ENCODE measurements at places on chromosomes 1 and 21.

DNA sequence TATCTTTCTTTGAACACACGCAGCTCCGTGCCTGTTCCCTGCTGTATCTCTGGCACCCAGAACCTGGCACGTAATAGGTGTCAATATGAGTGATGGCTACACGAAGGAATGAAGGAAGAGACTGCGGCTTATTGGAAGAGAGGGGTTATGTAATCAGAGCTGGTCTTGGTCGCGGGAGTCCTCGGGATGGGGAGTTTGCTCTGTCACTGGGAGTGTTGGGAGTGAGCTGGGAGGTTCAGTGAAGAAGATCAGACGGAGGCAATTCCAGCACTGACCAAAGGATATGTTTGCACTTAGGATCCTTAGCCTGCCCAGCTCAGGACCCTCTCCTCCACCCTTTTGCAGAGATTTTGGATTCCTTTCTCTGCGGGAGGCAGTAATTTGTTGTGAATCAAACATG, 709.1 kb downstream of the PTPRU start:
- DNase-seq, result no peak

DNA sequence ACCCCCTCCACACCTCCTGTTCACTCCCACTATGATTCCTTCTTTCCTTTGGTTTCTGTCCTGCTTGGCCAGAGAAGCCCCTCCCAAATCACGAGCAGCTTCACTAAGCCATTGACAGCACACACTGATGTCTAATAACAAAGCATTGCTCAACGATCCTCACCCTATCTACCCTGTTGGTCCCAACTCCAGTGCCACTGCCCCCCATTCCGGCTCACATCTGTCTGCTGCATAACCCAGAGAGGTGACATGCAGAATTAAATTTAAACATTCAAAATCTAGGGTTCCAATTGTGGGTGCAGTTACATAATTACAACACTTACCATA, 236.9 kb downstream of the TTLL7 start:
- no peak for DNase-seq

GRCh38 chr1:83769594-83770318, 229.2 kb downstream of the TTLL7 start:
- DNase-seq, result no peak

- no peak for DNase-seq
Observed at GRCh38 chr1:160781186-160781766, 14.7 kb upstream of the LY9 start.

- no peak for DNase-seq
Observed at GRCh38 chr21:45412909-45413611, 8.1 kb downstream of the COL18A1 start.
